HTR-8/SVneo (cell line): ENCODE measurements at places on chromosomes 1 and 21.

- DNase-seq, result no peak
These were observed 8.4 kb upstream of the ZNF697 start for GRCh38 chr1:119656410-119656955.

- no peak for DNase-seq
These were observed 93.3 kb downstream of the SPSB1 start for GRCh38 chr1:9385801-9386573.

- no peak for DNase-seq
These were observed 3.0 kb upstream of the MDM4 start for GRCh38 chr1:204513117-204513716.

DNA sequence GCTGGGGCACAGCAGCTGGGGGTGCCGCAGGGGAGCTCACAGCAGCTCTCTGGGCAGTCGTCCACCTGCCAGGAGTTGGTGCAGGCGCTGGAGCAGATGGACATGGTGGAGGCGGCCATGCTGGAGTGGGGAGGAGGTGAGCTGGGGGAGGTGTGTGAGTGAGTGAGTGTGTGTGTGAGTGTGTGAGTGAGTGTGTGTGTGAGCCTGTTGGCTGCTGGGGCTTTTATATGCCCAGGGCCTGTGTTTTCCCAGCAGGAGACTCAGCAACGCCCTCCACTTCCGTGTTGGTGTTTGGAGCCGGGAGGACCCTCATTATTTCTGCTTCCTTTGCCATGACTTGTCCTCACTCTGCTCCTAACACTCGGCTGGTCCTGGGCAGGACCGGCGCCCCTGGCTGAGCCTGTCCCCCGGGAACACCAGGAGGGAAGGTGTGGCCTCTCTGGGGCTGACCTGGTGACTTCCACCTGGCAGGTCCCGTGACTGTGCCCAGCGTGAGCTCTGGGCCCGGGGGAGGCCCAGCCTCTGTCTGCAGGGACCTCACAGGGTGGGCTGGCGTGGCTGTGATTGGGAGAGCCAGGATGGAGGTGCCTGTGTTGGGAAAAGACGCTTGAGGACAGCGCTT lies at the start of gene KRTAP10-2:
Gene KRTAP10-2, minus strand, starts transcription at position 166 of the 622 bp plus-strand sequence. Its CDS starts 47 bp downstream, at position 119.
- no peak for DNase-seq

DNA sequence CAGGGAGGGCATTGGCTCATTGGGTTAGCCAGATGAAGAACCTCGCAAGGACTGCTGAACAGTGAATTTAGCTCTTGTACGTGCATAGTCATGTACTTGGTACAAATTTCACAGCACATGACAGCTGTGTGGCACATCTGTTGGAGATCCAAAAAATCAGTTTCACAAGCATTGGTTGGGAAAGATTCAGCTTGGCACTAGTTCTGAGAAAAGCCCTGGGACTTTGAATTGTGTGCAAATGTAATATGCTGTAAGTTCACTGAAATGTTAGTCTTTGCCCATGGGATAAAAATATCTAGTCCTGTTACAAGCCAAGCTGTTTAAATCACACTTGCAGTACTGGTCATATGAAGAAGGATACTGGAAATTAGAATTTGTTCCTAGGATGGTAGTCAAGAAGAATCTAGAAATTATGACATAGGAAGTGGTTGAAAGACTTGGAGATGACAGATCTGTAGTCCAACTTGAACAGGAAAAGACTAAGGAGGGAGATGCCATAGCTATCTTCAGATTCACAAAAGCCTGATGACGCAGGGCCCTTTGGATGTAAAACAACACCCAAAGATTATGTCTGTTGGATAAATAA lies 19.2 kb downstream of the LAMC2 start:
- DNase-seq, result no peak

DNA sequence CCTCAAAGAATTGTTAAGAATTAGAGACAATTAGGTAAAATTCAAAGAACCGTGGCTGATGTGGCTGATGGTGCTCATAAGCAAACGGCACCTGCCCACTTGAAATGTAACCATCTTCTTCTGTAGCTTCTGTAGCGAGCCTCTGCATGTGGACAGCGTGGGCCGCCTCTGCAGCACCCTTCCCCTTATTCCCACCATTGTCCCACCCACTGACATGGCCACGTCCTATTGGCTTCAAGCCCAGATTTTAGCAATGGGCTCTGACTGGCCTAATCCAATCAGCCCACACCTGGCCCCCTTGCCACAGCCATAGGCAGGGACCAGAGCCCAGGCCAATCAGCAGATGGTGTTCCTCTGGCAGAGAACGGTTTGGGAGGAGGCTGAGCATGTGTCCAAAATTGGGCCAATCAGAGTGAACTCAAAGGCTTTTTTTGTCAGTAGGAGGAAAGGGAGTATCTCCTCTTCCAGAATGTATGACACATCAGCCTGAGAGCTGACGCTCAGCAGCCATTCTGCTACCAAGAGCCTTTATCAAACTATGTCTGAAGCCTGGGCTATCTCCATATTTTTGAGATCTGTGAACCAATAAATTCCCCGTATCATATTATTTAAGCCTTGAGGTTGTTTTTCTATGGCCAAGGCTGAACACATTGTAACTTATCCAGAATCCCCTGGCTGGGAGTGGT lies 518.5 kb downstream of the SMYD3 start:
- DNase-seq, result no peak

GRCh38 chr1:114310695-114311271 lies 157.1 kb upstream of the SYT6 start:
- no peak for DNase-seq

DNA sequence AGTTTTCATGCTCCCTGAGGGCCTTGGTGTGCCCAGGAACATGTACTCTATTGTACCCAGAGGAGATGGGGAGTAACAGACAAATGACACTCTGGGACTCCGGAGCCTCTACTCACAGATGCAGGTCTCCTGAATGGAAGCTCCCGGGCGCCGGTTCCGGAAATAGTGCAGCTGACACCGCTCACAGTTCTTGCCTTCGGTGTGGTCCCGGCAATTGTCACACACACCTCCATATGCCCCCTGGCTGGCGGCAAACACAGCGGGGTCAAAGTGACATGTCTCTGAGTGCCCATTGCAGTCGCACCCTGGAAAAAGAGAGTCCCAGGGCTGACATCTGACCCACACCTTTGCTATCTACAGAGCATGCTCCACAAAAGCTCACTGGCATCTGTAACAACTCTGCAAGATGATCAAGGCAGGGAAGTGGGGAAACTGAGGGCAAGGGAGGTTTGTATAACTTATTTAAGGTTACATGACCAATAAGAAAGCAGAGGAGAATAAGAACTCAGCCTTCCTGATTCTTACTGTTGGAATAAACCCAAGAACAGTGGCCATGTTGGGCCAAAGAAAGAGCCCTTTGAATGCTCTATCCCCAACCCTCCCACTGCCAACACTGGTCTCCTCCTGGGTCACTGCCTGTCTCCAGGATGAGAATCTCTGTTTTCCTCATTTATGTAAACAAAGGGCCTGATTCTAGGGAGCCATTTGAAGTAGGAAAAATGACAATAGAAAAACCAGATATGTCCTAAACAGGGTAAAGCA lies 22.4 kb downstream of the LAMB3 start:
- DNase-seq, result no peak

GRCh38 chr1:39711966-39712340 lies 20.7 kb upstream of the HPCAL4 start:
- no peak for DNase-seq
